ENCODE measurements at places on chromosomes 1 and 21. TPM values are rescaled to one million over a fixed set of nuclear protein-coding genes. Genes with fewer than 3 reads are reported as not detected.

- DNase-seq: no peak
These were observed 72.9 kb upstream of the SLC2A1 start for GRCh38 chr1:43031316-43032203.

- no peak for DNase-seq
These were observed 264.6 kb upstream of the RAB4A start for GRCh38 chr1:229006121-229006870.

GRCh38 chr1:157961805-157962762 lies 31.4 kb upstream of the KIRREL1 start:
- DNase-seq: no peak

DNA sequence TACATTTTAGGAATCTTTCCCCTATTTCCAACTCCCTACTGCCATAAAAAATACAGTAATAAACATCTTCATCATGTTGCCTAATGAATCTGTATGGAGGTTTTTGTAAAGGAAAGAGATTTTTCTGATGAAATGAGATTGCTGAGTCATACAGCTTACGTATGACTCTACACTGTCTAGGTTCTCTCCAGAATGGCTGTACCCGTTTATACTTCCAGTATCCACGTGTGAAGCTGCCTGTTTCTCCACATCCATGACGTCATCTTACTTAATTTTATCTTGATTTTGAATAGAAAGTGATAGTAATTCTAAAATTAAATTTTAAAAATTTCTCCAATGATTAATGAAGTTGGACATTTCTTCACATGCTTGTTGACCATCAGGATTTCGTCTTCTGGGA lies 103.7 kb downstream of the COQ8A start:
- no peak for DNase-seq

The PRKCZ gene
- 2.5 TPM for total RNA-seq

The ARID4B gene
- total RNA-seq: 50.8 TPM

The GSTM3 gene
- 12.4 TPM for total RNA-seq

The TTC22 gene
- 1.6 TPM for total RNA-seq
